ENCODE measurements at places on chromosomes 5 and 9.

GRCh38 chr5:54579591-54580295 is 62.2 kb downstream of the SNX18 start:
- no peak for DNase-seq

DNA sequence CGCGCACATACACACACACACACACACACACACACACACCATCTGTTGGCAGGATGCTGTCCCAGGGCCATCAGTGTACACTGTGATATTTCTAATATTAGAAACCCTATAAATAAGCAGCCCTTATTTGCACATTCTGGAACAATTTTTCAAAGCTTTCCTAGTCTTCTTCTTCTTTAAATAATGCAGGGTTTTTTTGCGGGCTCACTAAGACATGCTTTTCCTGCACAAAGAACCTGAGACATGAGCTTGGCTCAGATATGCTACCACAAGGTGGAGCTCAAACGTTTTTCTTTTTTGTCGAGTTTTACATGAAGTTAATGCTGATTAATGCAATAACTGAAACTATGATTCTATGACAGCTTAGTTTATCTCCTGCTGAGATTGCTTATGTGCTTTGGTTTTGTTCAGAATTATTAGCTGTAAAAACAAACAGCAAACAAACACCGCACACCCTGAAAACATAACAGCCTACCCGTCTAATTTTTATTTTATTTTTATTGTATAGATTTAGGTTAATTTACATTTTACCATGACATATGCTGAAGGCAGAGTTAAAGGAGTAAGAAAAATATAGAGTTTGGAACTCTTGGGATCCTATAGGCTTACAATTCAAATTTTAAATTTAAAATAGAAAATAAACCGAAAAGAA is 95.8 kb downstream of the ALDH1A1 start:
- no peak for DNase-seq

DNA sequence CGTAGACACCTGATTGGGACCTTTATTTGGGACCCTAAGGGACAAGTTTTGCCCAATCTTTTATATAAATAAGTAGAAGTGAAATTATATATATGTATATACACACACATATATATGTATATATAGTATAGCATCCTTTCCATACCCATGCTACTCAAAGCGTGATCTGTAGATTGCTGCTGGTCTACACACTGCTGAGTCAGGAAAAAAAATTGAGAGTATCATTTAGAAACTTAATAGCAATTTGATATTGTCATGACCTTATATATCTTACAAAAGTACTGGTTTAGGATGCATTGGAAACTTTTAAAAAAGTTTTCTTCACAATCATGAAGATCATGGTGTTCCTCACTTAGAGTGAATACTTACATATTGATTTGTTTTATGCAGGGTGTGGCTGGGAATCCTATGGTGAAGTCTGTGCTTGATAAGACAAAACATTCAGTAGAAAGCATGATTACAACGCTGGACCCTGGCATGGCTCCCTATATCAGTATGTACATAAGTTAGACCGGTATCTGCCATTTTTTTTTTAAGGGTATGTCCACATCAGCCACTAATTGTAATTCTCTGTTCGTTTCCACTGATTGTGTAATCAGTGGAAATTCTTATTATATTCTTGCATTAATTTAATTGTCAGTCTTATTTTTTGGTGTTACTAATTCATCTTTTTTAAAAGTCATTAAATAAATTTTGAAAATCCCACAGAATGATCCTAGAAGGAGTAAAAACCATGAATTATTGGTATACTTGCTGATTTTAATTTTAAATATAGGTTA is 12.7 kb downstream of the PRRC1 start:
- no peak for DNase-seq

DNA sequence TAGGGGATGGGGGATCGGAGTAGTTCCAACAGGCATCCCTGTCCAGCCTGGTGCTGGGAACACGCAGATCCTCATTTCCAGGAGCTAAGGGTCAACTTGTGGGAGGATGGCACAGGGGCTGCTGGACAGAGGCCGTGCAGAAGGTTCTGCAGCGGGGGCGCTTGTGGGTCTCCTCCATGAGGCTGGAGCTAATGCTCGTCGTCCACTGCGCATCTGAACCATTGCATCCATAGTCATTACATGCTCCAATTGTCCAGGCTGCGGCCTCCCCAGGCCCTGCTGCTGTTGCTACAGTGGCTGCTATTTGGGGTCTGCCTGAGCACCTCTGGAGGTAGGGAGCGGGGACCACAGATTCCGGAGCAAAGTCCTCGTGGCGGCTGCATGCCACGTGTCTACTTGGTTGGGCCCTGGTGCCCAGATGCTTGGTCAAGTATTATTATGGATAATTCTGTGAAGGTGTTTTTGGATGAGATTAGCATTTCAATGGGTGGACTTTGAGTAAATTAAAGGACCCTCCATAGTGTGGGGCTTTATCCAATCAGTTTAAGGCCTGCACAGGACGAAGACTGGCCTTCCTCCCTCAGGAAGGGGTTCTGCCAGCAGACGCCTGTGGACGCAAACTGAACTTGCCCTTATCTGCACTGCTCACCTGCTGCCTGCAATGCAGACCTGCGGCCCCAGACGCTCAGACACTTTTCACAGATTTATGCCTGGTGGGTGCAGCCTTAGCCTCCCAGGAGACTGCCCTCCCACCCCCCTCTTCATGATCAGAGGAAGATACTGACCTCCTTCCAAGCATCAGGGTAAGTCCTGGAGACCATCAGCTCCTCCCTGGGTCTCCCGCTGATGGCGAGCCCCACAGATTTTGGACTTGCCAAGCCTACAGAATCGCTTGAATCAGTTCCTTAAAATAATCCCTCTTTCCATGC is 127.5 kb upstream of the IRX4 start:
- DNase-seq = no peak

- no peak for DNase-seq
These were observed 21.8 kb downstream of the SPARC start for GRCh38 chr5:151664694-151665585.

DNA sequence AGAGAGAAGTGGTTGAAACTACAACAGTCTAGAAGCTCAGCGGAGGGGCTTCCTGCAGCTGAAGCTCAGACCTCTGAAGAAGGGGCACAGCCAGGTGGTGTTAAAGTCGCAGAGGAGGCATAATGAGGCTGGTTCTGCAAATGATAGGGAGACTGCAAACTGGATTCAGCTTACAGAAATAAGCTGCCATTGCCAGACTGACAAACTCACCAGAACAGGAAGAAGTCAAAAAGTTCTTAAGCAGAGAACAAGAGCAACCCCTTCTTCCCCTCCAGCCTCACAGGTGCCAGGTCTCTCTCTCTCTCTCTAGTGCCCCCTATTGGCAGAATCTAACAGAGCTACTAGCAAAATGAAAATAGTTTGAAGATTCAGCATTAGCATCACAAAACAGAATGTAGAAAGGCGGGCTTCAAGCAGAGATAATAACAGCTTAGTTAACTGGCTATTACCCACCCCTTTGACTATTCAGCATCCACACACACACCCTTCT is 76.7 kb downstream of the GRAMD2B start:
- DNase-seq = no peak

- no peak for DNase-seq
These were observed 42.9 kb downstream of the WNK2 start for GRCh38 chr9:93226819-93227218.

DNA sequence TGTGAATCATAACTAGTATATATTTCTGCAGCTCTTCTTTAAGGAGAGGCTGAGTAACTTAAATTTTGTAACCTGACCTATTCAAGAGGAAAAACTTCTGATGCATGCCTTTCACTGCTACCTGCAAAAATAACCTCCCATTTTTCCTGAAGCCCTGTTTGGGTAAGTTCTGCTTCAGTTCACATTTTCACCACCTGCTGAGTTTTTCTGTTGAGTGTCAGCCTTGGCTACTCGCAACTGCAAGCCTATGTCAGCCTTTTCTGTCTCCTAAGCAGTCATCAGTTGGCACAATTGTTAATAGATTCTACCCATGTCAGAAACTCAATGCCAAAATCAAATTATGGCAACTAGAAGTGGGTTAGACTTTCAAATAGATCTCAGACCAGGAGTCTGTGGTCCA is 8.2 kb upstream of the TNFAIP8 start:
- DNase-seq = no peak

DNA sequence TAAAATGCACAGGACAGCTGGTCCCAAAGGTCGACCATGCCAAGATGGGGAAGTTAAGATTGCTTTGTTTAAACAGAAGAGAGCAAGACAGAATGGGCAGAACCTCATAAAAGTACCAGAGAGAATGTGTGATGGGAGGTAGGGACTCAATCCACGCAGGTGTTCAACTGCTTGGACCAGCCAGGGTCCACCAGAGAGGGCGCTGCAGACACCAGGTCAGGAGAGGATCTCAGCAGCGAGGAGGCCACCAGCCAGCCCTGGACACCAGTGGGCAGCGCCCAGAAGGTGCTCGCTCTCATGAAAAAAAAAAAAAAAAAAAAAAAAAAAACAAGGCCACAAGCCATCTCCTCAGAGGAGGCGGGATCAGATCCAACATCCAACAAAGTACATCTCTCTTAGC is 81.8 kb downstream of the SHC3 start:
- DNase-seq = no peak

DNA sequence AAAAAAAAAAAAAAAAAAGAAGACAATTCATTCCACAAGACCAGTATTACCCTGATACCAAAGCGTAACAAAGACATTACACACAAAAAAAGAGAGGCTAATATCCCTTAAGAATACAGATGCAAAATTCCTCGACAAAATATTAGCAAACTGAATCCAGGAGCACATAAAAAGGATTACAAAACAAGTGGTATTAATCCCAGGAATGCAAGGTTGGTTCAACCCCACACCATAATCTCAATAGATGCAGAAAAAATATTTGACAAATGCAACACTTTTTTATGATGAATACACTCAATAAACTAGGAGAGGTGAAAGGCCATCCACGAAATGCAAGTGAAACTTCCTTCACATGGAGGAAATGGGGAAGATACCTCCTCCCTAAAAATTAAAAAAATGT is 80.1 kb upstream of the TLR4 start:
- no peak for DNase-seq

GRCh38 chr5:132063090-132063911 is 2.8 kb downstream of the IL3 start:
- peak; percentile 67 for DNase-seq

GRCh38 chr9:93200449-93200742 is 16.5 kb downstream of the WNK2 start:
- no peak for DNase-seq

DNA sequence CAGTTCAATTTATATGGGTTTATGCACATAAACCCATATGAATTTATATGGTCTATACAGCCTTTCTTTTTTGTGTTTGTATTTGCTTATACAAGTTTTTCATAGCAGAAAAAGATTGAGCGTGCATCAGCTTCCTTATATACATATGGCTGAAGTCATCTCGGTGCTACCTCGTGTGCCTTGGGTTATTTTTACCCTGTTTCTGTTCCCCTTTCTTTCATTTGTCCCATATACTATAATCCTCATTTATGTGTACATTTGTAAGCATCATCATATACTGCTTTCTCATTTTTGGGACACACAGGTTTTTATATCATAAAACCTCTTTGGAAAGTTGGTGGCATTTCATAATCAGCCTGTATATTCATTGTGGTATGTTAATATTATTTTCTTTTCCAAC is 107.8 kb upstream of the ADAMTSL1 start:
- DNase-seq = no peak

GRCh38 chr9:81671880-81672280 is 17.5 kb downstream of the TLE1 start:
- DNase-seq = no peak

GRCh38 chr5:74035521-74035937 is 409.5 kb downstream of the ARHGEF28 start:
- no peak for DNase-seq

- no peak for DNase-seq
These were observed 7.5 kb downstream of the SLC22A5 start for GRCh38 chr5:132376694-132377641.

- DNase-seq = no peak
These were observed 4.1 kb upstream of the CXXC5 start for GRCh38 chr5:139644001-139644456.

DNA sequence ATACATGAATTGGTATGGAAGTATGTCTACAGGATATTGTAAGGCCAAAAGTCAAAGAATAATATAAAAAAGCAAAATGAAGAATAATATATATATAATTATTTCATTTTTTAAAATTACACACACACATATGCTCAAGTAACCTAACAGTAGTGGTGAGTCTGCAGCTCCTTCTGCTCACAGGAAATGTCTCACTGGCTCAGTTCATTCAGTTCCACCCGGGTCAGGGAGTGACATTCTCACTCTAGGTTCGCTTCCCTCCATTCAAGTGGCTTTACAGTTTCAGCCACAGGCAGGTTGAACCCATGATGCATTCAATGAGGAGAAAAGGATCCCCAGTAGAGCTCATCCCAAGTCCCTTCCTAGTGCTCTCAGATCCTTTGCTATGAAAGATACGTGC is 90.8 kb downstream of the SUSD1 start:
- DNase-seq = no peak

GRCh38 chr9:133351526-133351907 is 3.5 kb downstream of the RPL7A start:
- DNase-seq = no peak

DNA sequence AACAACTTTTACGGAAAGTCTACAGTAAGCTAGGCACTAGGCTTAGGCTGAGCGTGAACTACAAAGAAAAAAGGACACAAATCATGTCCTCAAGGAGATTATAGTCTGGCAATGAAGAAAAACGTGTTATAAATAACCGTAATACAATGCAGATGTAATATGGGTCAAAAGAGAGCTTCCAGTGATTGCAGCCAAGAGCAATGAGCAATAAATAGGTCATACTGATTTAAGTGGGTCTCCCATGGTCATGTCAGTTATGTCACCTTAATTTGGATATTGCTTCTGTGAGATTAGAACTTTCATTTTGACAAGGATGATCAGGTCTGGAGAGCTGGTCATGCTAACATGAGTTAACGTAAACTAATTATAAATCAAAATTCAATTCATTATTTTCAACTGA is 158.6 kb upstream of the GNA14 start:
- no peak for DNase-seq

DNA sequence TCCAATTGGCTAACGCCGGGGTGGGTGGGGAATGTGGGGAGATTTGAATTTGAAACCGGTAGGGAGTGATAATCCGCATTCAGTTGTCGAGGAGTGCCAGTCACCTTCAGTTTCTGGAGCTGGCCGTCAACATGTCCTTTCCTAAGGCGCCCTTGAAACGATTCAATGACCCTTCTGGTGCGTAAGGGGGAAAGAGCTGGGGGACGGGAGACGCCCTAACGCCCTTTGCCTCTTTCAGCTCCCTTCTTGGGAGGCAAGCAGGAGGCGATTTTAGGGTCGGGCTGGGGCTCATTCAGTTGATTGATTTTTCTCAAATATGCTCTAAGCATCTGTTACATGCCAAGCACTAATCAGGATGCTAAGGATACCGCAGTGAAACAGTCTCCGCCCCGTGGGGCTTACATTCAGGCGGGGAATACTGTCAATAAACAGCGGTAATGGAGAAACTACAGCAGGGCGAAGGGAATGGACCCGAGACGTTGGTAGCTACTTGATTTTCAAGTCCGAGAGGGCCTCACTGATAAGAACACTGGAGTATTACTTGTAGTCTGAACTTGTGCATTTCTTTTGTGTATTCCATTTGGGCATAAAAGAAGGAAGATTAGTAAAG is at the start of gene HMMR:
Gene HMMR (plus strand): TSS at position 71 of the 610 bp plus-strand sequence. CDS start 61 bp downstream, at position 132.
- no peak for DNase-seq

GRCh38 chr5:117880932-117881331 is 1107.4 kb downstream of the DTWD2 start:
- no peak for DNase-seq

Measured in breast epithelium (tissue), 4 donors.